Astrocyte (in vitro differentiated cells and primary cell): ENCODE measurements at places on chromosomes 13 and 19. TPM values are rescaled to one million over a fixed set of nuclear protein-coding genes. Genes with fewer than 3 reads are reported as not detected.
A peak's percentile ranks its signal among the peaks of the same experiment; 100 is the strongest.

ZNF556 gene
- total RNA-seq, result not detected in 2 replicates

TUBB4A gene
- total RNA-seq, result 0.75 and 1.7 TPM in 2 replicates

IGFLR1 gene
- 2.0 and 2.4 TPM in 2 replicates for total RNA-seq

DNA sequence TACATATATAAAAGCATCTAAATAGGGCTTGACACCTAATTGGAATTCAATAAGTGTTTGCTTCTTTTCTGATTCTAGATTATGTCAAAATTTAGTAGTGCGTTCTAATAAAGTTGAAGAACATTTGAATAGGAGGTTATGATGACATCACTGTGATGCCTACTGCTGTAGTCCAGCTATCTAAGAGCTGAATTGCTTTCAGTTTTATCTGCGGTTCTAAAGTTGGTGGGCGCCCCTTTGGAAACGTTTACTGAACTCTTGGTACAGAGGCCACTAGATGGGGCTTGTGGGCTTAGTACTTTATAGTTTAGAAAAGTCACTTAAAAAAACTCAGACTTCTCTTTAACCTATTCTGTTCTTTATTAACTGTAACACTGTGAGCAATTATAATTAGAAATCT, 776.9 kb downstream of the GPC5 start:
- H3K27me3 ChIP-seq, result no peaks in the 10 kb centered on the region
- H3K27ac ChIP-seq, result no peak overlapping the region
- H3K4me3 ChIP-seq, result no peak overlapping the region
- H3K4me1 ChIP-seq, result peaks cover 3% of the 10 kb centered on the region
- no peaks in the 10 kb centered on the region for H3K36me3 ChIP-seq
- peak; percentile 76 for DNase-seq

DNA sequence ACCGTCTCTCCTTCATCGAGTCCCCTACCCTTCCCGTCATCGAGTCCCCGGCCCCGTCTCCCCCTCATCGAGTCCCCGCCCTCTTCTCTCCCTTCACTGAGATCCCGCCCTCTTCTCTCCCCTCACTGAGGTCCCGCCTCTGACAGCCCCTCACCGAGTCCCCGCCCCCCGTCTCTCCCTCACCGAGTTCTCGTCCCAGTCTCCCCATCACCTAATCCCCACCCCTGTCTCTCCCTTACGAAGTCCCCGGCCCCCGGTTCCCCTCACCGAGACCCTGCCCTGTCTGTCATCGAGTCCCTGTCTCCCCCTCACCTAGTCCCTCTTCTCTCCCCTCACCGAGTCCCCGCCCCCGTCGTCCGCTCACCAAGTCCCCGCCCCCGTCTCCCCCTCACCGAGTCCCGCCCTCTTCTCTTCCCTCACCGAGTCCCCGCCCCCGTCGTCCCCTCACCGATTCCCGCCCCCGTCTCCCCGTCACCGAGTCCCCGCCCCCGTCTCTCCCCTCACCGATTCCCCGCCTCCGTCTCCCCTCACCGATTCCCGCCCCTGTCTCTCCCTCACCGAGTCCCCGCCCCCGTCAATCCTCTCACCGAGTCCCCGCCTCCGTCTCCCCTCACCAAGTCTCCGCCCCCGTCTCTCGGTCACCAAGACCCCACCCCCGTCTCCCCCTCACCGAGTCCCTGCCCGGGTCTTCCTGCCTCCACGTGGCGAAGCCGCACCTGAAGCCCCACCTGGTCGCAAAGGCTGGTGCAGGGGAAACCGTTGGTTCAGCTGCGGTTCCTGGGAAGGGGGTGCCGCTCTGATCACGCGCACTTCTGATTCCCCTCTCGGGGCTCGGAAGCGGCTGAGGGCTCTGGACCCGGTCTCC, 23.9 kb upstream of the ZNF846 start:
- no peaks in the 10 kb centered on the region for H3K36me3 ChIP-seq
- no peaks in the 10 kb centered on the region for H3K4me1 ChIP-seq
- H3K27me3 ChIP-seq, result no peaks in the 10 kb centered on the region
- peak; percentile 82 for DNase-seq
- peak overlapping the region; percentile 70 for H3K27ac ChIP-seq

DNA sequence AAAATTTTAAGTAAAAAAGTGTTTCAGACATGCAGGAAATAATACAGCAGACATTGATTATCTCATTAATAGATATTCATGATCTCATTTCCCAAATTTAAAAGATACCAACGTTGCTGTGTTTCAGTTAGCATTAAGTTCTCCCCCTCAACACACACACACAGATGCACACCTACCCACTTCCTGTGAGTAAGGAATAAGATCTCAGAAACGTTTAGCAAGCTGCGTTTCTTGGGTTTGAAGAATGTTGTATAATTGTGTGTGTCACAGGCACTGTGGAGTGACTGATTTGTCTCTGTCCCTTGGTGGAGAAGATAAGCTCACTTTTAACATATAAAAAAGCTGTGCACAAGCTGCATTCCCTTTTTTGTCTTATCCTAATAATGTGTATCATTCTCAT, 196.8 kb downstream of the PDS5B start:
- H3K27ac ChIP-seq, result no peak overlapping the region
- peaks cover 4% of the 10 kb centered on the region for H3K4me1 ChIP-seq
- H3K27me3 ChIP-seq, result no peaks in the 10 kb centered on the region
- H3K4me3 ChIP-seq, result no peak overlapping the region
- DNase-seq, result peak; percentile 71
- peaks cover 6% of the 10 kb centered on the region for H3K36me3 ChIP-seq

DNA sequence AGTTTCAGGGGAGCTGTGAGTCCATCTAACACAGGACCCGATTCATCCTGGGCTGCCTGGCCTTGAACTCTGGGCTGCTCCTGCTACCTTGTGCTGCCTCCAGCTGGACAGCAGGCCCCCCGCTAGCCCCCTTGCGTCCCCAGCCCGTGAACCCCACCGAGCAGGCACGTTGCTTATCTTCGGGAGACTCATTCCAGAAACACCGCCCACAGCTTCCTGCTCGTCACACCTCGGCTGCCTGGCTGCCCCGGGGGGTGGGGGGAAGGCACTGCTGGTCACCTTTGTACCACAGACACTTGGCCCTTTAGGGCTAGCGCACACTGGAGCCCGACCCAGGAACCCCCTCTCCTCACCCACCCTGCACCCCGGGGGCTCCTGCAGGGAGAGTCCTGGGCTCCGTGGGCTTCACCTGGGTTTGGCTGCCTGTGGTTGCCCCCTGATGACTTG, 48.1 kb downstream of the CRTC1 start:
- H3K27me3 ChIP-seq, result no peaks in the 10 kb centered on the region
- H3K4me3 ChIP-seq, result no peak overlapping the region
- DNase-seq, result peak; percentile 26
- H3K4me1 ChIP-seq, result peaks cover 12% of the 10 kb centered on the region
- H3K27ac ChIP-seq, result no peak overlapping the region

GRCh38 chr13:91544723-91545122, 146.3 kb downstream of the GPC5 start:
- no peak for DNase-seq
- no peaks in the 10 kb centered on the region for H3K4me1 ChIP-seq
- no peak overlapping the region for H3K4me3 ChIP-seq
- no peak overlapping the region for H3K27ac ChIP-seq
- H3K27me3 ChIP-seq, result no peaks in the 10 kb centered on the region

GRCh38 chr19:42403586-42403985, 13.5 kb upstream of the CNFN start:
- peaks cover 7% of the 10 kb centered on the region for H3K4me1 ChIP-seq
- H3K27me3 ChIP-seq, result no peaks in the 10 kb centered on the region
- H3K4me3 ChIP-seq, result no peak overlapping the region

GRCh38 chr19:48390188-48391099, 907 bp downstream of the KDELR1 start:
- H3K4me3 ChIP-seq, result peak overlapping the region; percentile 89
- peaks cover 11% of the 10 kb centered on the region for H3K4me1 ChIP-seq
- H3K27ac ChIP-seq, result peak overlapping the region; percentile 93
- peak; percentile 47 for DNase-seq

GRCh38 chr13:76024151-76024550, 388.0 kb downstream of the LMO7 start:
- no peaks in the 10 kb centered on the region for H3K27me3 ChIP-seq
- H3K36me3 ChIP-seq, result no peaks in the 10 kb centered on the region
- no peak overlapping the region for H3K4me3 ChIP-seq
- H3K4me1 ChIP-seq, result no peaks in the 10 kb centered on the region
